ENCODE measurements at places on chromosomes 5 and 9.

GRCh38 chr9:3415906-3416305, 109.9 kb downstream of the RFX3 start:
- DNase-seq, result no peak

DNA sequence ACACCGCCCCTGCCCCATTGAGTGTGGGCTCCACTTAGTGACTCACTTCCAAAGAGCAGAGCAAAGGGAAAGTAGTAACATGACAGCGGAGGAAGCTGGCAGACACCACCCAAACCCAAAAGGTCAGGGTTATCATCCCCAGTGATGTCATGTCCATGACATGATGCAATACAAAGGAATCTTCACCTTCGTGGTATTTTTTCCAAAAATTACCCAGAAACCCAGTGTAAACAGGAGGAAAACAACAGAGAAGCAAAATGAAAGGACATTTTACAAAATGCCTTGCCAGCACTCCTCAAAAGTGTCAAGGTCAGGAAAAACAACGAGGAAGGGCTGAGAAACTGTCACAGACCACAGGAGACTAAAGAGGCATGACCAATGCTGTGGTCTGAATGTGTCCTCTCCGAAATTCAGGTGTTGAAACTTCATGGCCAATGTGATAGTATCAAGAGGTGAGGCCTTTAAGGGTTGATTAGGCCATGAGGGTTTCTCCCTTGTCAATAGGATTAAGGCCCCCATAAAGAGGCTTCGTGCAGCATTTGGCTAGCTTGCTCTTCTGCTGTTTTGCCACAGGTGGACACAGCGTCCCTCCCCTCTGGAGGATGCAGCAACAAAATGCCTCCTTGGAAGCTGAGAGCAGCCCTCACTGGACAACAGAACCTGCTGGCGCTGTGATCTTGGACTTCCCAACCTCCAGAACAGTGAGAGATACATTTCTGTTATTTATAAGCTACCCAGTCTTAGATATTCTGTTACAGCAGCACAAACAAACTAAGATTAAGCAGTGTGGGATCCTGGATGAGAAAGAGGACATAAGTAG, 30.5 kb upstream of the MED10 start:
- DNase-seq, result no peak

DNA sequence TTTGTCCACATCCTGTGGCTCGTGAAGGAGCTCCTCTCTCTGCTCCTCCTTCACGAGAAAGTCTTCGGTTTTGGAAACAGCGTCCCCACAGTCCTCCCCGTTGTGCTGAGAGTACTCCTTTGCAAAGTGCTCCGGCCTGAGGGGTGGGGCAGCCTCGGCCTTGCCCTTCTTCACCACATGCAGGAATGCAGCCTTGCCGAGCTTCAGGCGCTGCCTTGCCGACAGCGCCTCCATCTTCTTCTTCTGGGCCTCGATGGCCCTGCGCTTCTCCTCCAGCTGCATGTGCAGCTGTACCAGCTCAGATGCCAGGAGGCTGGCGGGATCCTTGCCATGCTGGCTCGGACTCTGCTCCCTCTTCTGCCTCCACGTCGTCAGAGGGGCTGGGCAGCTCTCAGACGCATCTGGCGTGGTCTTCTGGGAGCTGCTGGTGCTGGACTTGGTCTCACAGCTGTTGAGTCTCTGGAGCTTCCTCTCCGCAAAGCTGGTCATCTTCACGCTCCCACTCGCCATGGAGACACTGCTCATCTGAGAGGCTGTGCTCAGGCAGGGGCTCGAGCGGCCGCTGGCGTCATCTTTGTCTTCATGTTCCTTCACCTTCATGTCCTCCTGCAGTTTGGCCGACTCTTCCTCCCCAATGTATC, 85.5 kb downstream of the CAMSAP1 start:
- DNase-seq, result no peak

- DNase-seq, result no peak
Observed at GRCh38 chr9:105621001-105621400, 41.3 kb upstream of the TAL2 start.

- DNase-seq, result no peak
Observed at GRCh38 chr9:136942112-136942880, 2.2 kb downstream of the FBXW5 start.

GRCh38 chr9:84140535-84141101, 160.0 kb downstream of the RMI1 start:
- DNase-seq, result peak; percentile 13

DNA sequence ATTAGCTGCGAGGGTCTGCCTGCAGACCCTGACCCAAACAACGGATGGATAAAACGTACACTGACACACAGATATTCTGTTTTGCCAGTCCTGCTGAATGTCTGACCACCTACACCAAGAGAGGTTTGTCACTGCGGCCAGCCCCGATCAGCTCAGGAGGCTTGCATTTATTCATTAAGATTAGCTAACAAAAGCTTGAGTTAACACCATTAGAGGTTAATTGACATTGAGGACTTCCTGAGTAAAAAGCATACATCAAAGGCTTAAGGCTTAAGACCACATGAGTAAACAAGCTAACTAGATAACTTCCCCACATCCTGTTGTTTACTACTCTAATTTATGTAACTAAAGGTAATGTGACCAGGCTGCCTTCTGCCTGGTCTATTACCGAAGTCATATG, 198.1 kb upstream of the TRPC7 start:
- DNase-seq, result no peak

DNA sequence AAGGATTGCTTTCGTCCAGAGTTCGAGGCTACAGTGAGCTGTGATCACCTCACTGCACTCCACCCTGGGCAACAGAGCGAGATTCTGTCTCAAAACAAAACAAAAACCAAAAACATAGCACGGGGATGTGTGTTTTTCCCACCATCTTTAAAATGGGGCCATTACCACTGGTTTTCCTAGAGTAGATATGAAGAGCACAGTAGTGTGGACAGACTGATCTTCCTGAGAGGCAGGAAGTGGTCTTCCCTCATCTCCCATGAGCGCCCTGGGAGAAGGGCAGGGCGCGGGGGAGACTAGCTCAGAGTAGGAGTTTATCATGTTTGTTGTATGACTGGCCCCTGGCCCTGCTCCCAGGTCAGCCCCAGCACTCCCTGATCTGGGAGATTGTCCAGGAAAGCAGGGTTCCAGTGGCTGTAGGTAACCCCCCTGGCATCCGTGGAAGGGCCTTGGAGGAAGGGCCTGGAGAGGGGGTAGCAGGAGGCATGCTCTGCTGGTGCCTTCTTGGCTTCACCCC, 2.3 kb downstream of the SUSD3 start:
- peak; percentile 57 for DNase-seq

- no peak for DNase-seq
Observed at GRCh38 chr5:14450742-14451141, 130.8 kb upstream of the OTULINL start.

DNA sequence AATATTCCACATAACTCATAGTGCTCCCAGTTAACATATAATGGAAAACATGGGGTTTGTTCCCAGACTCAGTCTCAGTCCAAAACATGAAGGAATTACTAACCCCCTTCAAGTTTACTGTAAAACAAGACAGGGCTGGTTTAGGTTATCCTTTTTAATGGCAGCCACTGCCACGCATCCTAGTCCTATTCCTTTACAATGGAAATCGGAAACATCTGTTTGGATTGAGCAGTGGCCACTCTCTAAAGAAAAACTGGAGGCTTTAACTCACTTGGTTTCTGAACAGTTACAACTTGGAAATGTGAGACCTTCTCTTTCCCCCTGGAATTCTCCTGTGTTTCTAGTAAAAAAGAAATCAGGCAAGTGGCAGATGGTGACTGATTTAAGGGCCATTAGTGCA, 609.9 kb upstream of the ACO1 start:
- no peak for DNase-seq

DNA sequence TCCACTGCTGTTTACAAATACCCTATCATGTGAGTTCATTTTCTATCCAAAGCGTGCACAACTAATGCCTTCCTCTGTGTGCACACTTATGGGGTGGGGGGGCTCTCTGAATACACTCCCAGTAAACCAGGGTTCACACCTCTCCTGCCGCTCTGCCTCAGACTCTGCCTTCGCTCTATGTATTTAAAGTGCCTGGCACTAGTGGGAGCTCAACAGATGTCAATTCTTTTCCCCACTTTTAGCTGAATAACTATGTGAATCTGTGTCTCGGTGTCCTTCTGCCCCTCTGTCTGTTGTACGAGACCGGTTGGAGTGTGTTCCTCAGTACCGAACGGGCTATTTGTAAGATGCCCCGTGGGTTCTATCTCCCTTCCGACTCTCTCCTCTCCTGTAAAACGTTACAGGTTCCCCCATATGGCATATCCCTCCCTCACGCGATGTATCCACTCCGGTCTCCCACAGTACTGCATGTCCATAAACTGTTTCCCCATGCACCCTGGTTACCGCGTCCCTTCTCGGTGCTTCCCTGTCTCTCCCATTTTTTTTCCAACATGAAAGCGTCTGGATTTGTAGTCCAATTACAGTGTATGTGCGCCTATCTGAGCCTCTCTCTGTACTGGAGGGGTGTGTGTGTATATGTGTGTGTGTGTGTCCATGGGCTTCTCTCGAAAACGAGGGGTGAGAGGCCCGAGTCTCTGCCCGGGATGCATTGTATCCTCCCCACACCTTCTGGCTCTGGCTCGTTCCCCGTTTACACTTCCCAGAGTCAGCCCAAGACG, 1.6 kb downstream of the ELL2 start:
- peak; percentile 30 for DNase-seq

DNA sequence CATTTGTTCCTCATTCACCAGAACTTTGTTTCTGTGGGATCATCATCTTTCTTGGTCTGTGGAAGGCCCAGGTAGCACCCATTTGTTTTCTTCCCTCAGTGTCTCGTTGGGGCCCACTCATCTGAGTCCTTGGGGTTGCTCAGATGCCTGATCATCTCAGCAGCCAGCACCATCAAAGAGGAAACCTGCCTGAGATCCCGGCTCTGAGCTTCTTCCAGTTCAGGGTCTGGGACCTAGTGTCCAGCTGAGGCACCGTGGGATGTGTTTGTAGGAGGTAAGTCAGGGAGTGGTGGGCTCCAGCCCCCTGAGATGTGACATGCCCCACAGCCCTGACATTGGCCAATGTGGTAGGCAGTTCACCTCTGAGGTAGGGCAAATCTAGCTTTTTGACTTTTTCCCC, 9.4 kb upstream of the CD180 start:
- no peak for DNase-seq

- DNase-seq, result no peak
Observed at GRCh38 chr5:14168793-14169262, 25.7 kb downstream of the TRIO start.

- no peak for DNase-seq
Observed at GRCh38 chr5:179301376-179301775, 43.9 kb downstream of the ADAMTS2 start.

DNA sequence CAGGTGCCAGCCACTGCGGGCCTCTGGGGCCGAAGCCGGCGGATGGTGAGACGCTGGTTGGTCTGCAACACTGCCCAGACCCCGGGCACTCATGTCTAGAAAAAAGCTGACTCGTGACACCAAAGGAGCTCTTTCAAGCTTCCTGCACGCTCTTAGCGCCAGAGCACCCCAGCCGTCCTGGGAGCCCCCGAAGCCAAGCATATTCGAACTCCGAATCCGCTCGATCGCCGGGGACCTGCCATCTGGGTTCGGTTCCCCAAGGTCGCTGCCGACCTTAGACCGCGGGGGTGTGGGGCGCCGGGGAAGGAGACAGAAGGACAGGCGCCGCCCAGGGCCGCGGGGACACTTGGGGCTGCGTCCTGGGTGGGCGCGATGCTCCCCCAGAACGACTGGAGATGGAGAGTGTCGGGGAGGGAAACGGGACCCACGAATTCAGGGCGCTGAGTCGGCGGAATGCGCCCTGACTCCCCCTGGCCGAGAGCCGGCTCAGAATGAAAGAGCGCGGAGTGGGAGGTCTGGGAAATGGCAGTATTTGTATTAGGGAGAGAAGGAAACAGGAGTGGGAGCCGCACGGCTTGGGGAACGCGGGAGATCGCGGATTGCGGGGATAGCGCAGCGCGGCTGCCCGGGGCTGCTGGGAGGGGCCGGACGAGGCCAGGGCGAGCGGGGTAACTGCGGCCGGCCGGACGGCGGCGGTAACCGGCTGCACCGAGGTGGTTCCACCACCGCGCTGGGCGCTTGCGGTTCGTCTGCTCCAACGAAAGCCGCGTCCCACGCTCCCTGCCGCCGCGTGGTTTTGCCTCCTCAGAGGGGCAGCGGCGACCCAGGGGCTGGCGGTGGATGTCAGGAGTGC, 20.1 kb upstream of the MARCHF6 start:
- DNase-seq, result no peak

- peak; percentile 52 for DNase-seq
Observed at GRCh38 chr9:96874947-96875460, 20.7 kb upstream of the ZNF782 start.

- DNase-seq, result no peak
Observed at GRCh38 chr9:20865347-20865746, 166.1 kb downstream of the HACD4 start.

DNA sequence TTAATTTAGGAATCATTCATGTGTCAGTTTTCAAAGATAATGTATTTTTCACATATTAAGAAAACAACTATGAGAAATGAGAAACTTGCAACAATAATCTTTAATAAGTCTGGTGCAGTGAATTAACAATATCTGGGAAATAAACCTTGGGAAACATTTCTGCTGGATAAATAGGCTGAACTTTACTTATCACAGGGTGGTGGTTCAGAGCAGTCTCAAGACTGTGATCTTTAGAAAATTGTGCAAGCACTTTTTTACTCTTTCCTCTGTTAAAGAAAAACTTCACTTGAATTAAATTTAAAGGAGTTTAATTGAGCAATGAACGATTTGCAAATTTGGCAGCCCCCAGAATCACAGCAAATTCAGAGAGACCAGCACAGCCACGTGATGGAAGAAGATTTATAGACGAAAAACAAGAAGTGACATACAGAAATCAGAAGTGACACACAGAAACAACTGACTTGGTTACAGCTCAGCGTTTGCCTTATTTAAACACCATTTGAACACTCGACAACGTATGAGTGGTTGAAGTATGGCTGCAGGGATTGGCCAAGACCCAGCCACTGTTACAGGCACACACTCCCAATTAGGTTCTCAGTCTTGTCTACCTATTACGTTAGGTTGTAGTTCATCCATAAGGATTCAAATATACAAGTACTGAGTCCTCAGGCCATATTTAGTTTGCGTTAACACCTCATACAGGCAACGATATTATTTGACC, 631.9 kb downstream of the SLCO4C1 start:
- no peak for DNase-seq

- peak; percentile 49 for DNase-seq
Observed at GRCh38 chr5:111227801-111228200, 3.6 kb downstream of the CAMK4 start.

DNA sequence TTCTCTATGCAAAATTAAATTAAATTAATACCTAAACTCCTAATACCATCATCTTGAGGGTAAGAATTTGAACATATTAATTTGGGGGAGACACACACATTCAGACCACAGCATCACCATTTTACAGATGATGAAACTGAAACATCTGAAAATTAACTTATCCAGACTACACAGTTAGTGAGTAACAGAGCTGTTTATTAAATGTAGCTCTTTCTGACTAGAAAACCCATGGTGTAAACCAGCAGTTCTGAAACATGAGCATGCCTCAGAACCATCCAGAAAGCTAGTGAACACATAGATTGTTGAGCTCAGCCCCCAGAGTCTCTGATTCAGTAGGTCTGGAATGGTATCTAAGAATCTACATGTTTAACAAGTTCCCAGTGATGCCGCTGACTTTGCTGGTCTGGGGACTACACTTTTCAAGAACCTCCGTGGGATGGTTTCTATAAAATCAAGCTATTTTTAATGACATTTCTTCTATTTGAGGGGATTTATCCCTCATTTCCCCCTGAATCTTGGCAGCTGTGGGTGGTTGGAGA, 113.5 kb downstream of the RORB start:
- DNase-seq, result no peak
